ENCODE measurements at places on chromosomes 6 and 20. TPM values are rescaled to one million over a fixed set of nuclear protein-coding genes. Genes with fewer than 3 reads are reported as not detected.

TCFL5 gene
- 5.4 TPM for total RNA-seq

GRCh38 chr20:50666709-50667298, 24.5 kb downstream of the RIPOR3 start:
- DNase-seq, result no peak

BPIFB4 gene
- total RNA-seq, result not detected

GRCh38 chr6:113500221-113500620, 356.9 kb upstream of the MARCKS start:
- no peak for DNase-seq

GRCh38 chr6:119128252-119128912, 49.9 kb upstream of the FAM184A start:
- no peak for DNase-seq

GRCh38 chr6:146870760-146871159, 272.0 kb downstream of the ADGB start:
- no peak for DNase-seq

SCUBE3 gene
- 1.4 TPM for total RNA-seq

Measured in kidney epithelial cell (primary cell).